Activated CD8-positive, alpha-beta memory T cell treated with anti-CD3 and anti-CD28 coated beads, Interleukin-2, amount 10 ng/mL, durations not matched to agents 7 days and 5 days (primary cell): ENCODE measurements at places on chromosomes 16 and 17. TPM values are rescaled to one million over a fixed set of nuclear protein-coding genes. Genes with fewer than 3 reads are reported as not detected.

NETO2 gene
- 19.8 TPM for total RNA-seq

UNC45B gene
- 0.06 TPM for total RNA-seq

ABCA10 gene
- 0.33 TPM for total RNA-seq

FBXO39 gene
- 1.5 TPM for total RNA-seq

ORAI3 gene
- total RNA-seq = 19.5 TPM

CFAP97D1 gene
- total RNA-seq = not detected

FBXW10 gene
- not detected for total RNA-seq

KRT39 gene
- not detected for total RNA-seq

PPL gene
- total RNA-seq = 0.09 TPM

SPNS2 gene
- 1.9 TPM for total RNA-seq

FSCN2 gene
- total RNA-seq = 0.56 TPM

SLC22A31 gene
- total RNA-seq = not detected

GOSR2 gene
- 57.8 TPM for total RNA-seq

SLC46A1 gene
- total RNA-seq = 3.0 TPM

KRTAP9-8 gene
- not detected for total RNA-seq

EFCAB13 gene
- 5.9 TPM for total RNA-seq

DYNLL2 gene
- total RNA-seq = 31.0 TPM
